GM12865 (cell line): ENCODE measurements at places on chromosomes 1 and 21.
A peak's percentile ranks its signal among the peaks of the same experiment; 100 is the strongest.

DNA sequence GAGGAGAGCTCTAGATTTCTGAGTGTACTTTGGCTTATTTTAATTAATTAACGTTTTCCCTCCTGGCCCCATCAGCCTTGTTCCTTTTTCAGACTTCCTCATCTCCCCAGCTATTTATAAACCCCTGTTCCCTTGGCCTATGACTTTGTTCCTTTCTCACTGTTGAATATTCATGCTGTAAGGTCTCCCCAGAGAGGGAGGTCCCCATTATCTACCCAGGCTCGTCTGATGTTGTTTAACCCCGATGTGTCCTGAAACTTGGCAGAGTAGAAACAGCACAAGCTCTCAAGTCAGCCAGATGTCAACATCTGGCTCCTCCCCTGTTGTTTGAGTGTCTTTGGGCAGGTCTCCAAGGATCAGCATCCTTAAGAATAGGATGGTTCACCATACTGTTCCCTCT, 153.6 kb downstream of the HIVEP3 start:
- no peak for DNase-seq

DNA sequence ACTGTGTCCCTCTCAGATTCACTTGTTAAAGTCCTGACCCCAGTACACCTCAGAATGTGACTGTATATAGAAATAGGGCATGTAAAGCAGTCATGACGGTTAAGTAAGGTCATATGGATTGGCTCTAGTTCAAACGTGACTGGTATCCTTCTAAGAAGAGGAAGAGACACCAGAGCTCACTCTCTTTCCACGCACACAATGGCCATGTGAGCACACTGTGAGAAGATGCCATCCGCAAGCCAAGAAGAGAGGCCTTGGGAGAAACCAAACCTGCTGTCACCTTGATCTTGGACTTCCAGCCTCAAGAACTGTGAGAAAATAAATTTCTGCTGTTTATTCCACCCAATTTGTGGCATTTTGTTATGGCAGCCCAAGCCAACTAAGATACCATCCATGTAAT, 56.8 kb upstream of the IRF2BP2 start:
- no peak for DNase-seq

- DNase-seq = no peak
Measured at GRCh38 chr1:17509363-17509762, 30.1 kb upstream of the ARHGEF10L start.

GRCh38 chr1:172448995-172449584, 5.2 kb upstream of the PIGC start:
- DNase-seq = peak; percentile 28

DNA sequence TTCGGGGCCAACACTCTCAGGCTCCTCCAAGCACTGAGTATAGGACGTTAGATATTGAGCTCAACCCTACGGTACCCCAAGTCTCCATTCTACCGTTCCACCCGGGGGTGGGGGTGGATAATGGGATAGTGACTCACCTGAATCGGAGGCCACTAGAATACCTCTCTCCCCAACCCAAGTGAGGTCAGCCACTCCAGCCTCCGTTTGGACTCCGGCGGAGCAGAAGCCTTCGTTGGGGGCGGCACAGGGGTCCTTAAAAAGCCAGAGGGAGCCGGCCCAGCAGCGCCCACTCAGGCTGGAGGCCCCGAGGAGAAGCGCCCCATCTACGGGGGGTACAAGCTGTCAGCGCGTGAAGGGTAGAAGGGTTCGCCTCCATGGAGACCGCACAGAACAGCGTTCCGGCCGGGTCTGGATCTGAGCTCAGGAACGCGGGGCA, 556 bp downstream of the WDR77 start:
- DNase-seq = no peak

GRCh38 chr21:38819719-38820159, 14.0 kb downstream of the ETS2 start:
- no peak for DNase-seq

- no peak for DNase-seq
Measured at GRCh38 chr1:5730272-5731109, 261.7 kb downstream of the NPHP4 start.
